ENCODE measurements at places on chromosomes 1 and 21.

- no peak for DNase-seq
These were observed 50.4 kb downstream of the PGBD5 start for GRCh38 chr1:230375780-230376179.

DNA sequence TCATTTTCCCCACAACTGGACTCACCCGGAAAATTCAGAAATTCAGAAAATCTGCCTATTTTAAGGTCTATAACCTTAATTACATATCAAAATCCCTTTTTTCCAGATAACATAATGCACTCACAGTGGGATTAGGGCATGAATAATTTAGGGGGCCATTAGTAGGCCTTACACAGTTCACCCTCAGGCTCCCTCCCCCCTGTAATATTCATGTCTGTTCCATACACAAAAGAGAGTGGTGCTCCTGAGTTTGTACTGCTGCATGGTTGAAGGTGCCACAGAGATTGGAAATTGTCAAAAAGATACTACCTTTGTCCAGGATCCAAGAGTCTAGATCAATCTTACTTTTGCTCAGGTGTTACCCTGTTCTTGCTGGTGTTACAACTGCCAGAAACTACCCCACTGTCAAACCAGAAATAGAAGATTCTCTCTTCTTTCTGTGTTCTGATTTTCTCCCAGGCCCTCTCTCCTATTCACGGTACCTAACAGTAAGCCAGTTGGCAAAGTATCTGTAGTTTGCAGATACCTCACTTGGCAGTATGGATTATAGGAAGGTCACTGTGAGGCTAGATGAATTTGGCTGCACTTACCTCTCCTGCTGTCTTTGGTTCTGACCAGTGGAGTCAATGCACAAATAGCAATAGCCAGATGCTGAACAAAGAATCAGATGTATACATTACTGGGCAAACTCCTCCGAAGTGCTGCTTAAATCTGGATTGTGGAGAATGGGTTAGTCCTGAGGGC lies 53.2 kb downstream of the C1orf198 start:
- no peak for DNase-seq

DNA sequence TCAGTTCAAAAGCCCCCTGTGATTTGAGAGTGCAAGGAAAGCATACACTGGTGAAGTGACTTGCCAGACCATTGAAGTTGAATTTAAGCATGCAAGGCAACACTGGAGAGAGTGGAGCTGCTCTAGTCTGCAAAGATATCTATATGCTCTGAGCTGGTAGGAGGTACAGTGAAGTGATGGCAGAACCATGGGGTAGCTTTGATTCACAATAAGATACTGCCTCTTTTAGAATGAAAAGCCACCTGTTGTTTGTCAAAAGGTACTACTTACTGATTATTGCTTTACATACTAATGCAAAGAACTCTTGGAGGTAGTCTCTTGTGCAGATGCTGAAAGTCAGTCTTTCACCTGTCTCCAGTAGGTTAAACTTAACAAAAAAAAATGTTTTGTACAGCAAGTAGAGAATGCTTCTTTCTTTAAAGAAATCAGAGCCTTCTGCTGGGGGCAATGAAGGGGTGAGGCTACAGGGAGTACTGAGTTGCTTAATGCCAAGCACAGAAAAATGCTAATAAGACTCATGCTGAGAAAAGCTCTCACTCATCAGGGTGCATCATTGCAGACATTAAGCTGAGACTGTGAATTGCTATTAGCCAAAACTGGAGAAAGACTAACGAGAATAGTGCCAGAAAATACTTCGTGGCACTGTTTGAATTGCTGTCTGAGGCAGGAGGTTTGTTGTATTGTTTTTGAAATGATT lies 1150.5 kb upstream of the TMPRSS15 start:
- DNase-seq = no peak

DNA sequence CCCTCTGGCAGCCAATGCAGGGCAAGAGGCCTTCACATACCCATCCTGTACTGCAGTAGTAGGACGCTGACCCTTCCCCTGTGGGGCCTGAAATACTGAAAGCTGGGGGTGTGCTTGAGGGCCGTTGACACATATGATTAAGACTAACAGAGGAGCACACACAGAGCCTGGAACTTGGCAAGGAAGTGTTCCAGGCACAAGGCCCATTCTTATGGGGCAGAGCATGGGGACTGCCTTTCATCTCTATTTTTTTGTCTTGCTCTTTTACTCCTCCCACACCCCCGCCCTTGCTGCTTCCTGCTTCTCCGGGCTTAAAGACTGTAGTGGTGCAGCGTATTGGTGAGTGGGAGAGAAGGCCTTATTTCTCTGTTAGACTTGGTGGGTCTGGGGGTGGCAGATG lies 137.4 kb downstream of the BACH1 start:
- DNase-seq = no peak

- no peak for DNase-seq
These were observed 358.7 kb downstream of the BARHL2 start for GRCh38 chr1:90358448-90358847.

Measured in OCI-LY7 (cell line).